ENCODE measurements at places on chromosomes 12 and 14.

GRCh38 chr12:29427964-29428363, 47.0 kb upstream of the ERGIC2 start:
- no peak for DNase-seq

GRCh38 chr12:14322403-14322802, 43.1 kb upstream of the ATF7IP start:
- no peak for DNase-seq

DNA sequence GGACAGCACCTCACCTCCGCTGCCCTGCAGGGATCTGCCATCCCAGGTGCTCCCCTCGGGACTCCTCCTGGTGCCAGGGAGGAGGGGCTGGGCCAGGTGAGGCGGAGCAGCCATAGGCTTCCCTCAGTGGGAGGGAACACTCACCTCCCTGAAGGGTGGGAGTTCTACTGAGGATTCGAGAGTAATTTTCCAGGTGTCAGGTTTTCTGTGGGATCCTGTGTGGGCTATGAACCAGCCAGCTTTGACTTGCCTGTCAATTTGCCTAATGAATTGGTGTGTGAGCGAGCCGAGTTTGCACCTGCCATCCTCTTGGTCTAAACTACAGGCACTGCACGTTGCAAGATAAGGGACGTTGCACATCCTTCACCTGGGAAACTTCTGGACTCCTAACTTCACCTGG, 50.3 kb downstream of the NOC4L start:
- DNase-seq = no peak

GRCh38 chr14:91405241-91405721, 12.3 kb downstream of the CCDC88C start:
- no peak for DNase-seq

- DNase-seq = no peak
Measured at GRCh38 chr14:30748343-30748742, 126.0 kb upstream of the COCH start.

DNA sequence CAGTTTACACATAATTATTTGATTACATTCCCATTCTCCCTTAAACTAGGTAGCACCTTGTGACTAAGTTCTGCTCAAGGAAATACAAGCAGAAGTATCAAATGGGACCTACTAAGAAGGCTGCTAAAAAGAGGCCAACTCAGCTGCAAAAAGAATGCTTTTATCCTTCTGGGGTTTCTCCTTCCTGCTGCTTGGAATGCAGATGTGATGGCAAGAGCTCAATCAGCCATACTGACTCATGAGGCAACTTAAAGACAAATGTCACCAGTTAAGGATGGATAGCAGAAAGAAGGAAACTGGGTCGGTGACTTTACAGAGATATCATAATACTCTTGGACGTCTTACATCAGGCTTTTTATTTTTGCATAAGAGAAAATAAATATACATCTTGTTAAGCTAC, 38.0 kb upstream of the RAP1B start:
- no peak for DNase-seq

GRCh38 chr12:48351022-48351708, 446 bp upstream of the ZNF641 start:
- no peak for DNase-seq

DNA sequence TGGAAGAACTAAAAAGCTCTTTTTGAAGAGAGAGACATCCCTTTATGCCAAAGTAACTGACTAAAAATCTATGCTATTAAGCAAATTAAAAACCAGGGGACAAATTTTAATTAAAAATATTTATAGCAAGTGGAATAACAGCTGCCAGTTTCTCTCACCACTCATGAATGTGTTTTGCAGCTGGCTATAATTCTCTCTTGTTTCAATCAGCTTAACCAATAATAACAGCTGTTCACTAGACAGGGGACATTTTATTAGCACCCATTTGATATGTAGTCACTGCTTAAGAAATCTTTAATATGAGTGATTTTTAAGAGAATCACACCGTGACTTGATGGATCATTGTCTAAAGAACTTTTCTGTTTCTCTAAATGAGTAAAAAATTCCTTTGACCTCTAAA, 34.2 kb upstream of the KRR1 start:
- no peak for DNase-seq

- no peak for DNase-seq
Measured at GRCh38 chr14:79856381-79856780, 354.9 kb downstream of the DIO2 start.

DNA sequence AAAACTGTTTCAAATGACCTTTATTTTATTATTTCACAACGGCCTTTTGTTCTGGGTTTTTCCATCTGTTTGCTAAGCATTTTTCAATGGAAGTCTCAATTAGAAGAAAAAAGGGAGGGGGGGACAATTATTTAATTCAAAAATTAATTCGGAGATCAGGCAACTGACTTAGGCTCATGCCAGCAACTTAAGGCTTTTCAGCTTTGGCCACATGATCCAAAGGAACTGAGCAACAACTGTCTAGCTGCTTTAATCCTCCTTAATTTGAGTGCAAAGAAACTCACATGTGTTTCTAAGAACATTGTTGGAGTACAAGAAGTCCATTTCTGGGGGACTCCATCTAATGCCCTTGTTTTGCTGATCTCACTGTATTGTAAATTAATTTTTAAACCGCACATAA, 188.0 kb downstream of the EXOC5 start:
- DNase-seq = no peak

DNA sequence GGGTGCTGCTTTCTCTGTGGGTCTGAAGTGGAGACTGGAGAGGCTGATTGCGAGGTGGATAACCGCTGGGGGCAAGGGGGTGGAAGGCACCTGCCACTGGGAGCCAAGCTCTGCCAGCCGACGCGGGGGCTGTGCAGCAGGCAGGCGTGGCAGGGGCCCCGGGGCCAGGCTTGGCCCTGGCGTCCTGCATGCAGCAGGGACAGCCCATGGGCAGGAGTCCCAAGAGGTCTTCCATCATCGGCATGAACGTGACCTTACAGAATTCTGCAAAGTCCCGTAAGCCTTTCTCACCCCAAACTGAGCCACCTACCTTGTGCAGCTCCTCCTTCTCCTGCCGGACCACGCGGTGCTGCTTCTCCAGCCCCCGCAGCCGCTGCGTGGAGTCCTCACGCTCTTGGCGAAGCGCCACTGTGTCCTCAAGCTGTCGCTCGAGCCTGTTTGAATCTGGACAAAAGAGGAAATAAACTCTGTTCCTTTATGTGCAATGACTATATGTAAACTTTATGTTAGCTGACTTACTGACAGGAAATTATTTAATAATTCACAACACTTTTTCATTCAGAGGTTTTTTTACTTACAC, 51.3 kb downstream of the AMN start:
- DNase-seq = no peak

DNA sequence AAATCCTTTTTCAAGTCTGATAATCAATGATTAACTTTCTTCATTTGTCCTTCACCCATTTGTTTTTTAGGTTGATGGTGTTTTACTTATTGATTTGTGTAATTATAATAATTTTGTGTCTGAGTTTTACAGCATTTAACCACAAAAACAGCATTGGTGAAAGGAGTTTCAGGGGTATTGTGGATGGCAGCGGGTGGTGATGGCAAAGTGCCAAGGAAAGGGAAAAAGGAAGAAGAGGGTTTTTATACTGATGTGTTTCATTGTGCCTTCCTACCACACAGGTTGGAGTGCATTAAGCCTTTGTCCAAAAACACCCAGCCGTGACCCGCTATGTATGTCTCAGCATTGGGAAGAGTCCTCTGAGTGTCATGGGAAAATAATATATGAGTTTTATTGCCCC, 150.3 kb downstream of the DAD1 start:
- DNase-seq = no peak

GRCh38 chr14:77601846-77602619, 14.4 kb downstream of the SPTLC2 start:
- DNase-seq = no peak

DNA sequence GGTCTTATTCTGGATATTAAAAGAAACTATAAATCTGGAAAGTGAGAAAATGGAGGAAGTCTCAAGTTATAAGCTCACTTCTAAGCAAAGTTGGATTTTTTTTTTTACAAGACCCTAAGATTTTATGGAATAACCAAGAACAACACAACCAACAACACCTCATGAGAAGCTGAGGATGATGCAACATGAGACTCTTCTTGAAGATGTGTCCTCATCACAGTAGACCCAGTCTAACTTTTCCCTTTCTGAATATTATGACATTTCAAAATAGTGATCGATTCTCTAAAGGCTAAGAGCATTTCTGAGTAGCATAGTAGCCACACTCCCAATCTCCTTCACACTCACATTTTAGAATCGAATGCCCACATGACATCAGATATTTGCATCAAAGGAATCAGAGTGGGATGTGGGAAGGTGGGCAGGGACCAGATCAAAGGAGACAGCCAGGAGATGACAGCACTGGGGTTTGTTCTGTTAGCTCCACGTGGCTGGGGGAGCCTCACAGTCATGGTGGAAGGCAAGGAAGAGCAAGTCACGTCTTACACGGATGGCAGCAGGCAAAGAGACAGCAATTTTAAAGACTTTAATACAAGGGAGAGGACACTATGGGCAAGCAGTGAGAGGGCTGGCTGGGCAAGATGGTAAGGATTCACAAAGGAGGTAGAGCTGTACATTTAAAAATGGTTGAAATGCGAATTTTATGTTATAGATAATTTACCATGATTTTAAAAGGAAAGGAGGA, 90.7 kb upstream of the MYL2 start:
- no peak for DNase-seq

GRCh38 chr14:58638231-58639197, 752 bp downstream of the DACT1 start:
- DNase-seq = no peak

DNA sequence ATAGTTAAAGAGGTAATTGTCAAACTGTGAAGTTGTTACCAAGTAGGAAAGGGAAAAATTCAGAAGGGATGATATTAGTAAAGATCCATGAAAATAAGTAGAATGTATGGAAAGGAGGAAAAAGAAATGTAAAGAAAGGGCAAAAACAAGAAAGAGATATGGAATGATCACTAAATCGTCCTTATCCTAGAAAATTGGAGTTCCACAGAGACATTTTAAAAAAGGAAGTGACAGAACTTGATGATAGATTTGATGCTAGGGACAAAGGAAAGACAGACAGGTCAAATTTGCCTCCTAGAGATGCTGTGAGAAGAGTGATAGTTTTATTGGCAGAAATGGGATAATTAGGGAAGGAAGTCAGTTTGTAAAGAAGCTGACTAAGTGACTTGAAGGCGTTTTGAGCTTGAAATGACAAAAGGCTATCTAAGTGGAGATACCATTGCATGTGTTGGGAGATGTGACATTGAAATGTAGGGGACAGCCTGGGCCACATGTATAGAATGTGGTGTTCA, 20.6 kb downstream of the TTC8 start:
- no peak for DNase-seq

- DNase-seq = no peak
Measured at GRCh38 chr12:89393551-89394121, 41.3 kb upstream of the DUSP6 start.

DNA sequence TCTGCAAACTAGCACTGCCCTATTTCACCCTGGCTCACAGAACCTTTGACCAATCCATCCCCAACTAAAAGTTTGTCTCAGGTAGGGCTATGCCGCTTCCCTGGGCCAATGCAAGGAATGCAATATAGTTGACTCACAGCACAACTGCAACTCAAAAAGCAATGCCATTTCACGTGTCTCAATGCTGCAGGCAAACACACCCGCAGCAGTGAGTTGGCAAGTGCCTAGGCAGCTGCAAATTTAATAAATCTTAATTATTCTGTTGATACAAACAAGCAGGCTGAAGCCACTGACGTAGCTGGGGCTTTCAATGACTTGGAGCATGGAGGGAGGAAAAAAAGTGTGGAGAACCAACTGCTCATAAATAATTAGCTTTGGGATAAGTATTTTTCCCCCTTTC, 87.9 kb downstream of the SYNE3 start:
- DNase-seq = no peak

GRCh38 chr12:1703771-1704722, 13.2 kb downstream of the ADIPOR2 start:
- no peak for DNase-seq

DNA sequence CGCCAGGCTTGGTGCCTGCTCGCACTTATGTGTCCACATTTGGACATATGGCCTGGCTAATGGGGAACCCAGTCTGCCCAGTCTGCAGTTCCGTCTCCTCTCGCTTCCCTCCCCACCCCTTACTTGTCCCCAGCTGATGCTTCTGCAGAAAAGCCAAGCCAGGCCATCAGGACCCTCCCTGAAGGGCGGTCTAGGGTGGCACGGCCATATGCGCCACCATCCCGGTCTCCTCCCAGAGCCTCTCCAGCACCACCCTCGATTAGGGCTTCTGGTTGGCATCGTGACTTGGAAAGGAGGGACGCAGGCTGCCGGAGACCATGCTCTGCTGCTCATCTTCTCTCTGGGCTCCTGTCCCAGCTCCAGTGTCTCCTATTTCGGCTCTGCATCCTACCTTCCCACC, 54.6 kb downstream of the CALM1 start:
- DNase-seq = no peak

- no peak for DNase-seq
Measured at GRCh38 chr14:68562911-68563250, 230.0 kb downstream of the ZFP36L1 start.

- no peak for DNase-seq
Measured at GRCh38 chr14:21440859-21441258, 15.1 kb downstream of the CHD8 start.

GRCh38 chr12:81412940-81413339, 335.1 kb downstream of the ACSS3 start:
- no peak for DNase-seq

DNA sequence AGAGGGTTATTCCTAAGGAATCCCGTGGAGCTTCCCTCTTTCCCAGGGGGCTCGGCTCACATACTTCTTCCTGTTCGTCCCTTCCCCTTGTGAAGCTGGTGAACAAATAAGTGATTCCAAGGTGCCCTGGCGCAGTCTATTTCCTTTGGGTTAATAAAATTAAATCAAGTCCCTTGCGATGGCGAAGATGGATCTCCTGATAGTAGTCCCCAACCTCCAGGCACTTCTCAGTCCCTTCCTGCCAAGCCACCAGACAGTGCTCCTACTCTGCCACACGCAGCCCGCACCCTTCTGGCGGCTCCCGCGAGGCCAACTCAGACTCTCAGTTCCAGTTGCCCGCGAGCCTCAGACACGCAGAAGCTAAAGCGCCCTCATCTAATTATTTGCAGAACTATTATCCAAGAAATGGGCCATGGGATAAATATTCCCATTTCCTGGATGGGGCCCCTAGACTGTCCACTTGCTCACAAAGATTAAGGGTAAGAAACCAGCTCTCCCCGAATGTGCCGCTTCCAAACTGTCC, 2.4 kb upstream of the SIX6 start:
- DNase-seq = no peak

DNA sequence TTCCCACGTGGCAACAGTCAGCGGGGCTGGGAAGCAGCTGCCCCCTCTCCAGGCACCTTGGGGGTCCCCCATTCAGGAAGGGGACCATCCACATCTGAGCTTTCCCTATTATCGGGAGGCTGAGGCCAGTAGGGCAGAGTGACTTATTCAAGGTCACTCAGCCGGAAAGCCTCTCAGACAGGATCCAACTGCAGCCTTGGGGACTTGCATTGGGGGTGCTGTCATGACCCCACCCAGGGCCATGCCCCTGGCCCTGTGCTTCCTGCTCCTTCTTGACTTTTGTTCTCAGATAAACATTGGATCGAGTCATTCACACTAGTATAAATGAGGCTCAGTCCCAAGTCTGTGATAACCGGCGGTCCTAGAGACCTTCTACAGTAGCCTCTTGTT, 12.6 kb downstream of the BEGAIN start:
- no peak for DNase-seq

GRCh38 chr14:52060080-52060479, 8.8 kb downstream of the NID2 start:
- no peak for DNase-seq

GRCh38 chr12:108826101-108826806, 31.1 kb downstream of the SSH1 start:
- no peak for DNase-seq

GRCh38 chr14:41000350-41000749, 606.3 kb upstream of the LRFN5 start:
- DNase-seq = no peak
